ENCODE measurements at places on chromosomes 2 and 18.

- no peak for DNase-seq
Observed at GRCh38 chr2:11996618-11997017, 250.2 kb downstream of the LPIN1 start.

GRCh38 chr2:137379186-137379585 is 585.1 kb upstream of the HNMT start:
- DNase-seq, result no peak

DNA sequence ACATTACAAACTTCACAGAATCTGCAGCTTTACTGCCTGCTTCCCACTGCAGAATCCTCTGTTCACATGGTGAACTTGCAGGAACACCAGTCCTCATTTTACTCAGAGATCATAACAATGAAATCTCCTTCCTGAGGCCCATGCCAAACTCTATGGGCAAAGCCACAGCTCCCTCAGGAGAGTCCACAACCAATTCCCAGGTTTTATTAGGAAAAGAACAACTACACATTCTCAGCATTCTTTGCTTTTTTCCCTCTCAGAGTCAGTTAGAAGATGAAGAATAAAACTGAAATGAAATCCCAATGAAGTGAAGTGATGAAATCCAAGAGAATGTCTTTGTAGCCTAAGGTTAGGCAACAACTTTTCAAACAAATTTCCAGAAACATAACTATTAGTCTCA is 233.7 kb downstream of the DSEL start:
- DNase-seq, result no peak

DNA sequence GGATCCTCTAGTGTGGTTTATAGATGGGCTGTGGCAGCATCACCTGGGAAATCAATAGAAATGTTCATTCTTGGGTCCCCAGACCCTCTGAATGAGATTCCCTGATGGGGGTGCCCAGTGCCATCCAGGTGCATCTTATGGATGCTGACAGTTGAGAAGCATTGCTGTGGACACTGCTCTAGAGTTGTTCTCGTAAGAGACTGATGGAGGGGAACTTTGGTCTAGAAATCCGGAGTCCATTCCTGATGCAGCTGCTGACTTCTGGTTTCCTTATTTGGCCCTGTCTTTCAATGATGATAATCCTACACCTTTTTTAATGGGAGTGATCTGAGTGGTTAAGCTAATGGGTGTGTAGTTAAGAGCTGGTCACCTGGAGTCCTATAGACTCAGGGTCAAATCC is 28.3 kb upstream of the E2F6 start:
- no peak for DNase-seq

DNA sequence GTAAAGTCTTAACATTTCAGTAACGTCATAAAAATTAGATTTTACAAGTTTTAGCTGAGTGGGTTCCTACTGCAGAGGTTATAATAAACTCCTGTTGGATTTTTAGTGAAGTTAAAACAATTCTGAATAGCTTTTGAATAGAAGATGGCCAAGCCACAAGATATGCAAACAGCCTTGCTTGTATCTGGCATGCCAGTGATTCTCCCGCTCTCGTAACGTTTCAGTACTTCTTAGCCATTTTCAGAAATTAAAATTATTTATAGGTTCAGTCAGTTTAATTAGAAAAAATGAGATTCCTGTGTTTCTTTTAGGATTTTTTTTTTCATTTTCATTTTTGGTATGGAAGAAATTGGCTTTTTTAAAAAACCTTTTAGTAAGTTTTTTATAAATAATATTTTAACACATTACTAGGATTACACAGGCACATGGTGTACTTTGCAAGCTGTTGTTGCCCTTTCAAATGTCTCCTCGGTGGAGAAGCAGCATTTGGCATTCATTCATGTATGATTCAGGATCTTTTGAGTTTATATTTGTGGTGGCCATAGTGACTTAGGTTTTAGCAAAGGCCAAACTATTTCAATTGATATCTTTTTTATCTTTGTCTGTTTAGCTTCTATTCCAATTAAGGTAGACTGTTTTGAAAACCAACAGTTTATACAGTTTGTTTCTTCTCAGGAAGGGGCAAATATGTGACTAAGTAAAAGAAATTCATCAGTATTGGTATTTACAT is 30.6 kb upstream of the RND3 start:
- DNase-seq, result no peak

DNA sequence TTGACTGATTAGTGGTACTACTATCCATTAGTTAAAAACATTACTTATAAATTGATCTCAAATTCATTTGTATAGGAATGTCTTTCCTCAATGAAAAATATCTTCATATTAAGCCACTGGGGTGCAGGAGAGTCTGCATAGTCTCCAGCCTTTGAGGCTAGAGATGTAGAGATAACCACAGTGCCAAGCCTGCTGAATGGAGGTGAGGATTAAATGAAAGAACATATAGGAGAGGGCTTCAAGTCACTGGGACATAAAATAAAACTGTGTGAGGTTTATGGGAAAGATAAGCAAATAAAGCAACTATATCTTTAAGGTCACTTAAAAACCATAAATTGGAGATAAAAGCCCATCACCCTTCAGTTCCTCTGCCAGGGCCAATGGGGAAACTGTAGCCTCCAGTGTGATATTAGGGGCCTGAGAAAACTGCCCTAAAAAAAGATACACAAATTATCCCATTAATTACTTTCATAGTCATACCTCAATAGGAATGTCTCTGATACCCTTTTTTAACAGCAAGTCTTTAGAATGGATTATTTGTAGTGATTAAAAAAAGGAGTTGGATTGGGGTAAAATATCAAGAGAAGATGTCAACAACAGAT is 27.6 kb downstream of the GALNT3 start:
- DNase-seq, result no peak

DNA sequence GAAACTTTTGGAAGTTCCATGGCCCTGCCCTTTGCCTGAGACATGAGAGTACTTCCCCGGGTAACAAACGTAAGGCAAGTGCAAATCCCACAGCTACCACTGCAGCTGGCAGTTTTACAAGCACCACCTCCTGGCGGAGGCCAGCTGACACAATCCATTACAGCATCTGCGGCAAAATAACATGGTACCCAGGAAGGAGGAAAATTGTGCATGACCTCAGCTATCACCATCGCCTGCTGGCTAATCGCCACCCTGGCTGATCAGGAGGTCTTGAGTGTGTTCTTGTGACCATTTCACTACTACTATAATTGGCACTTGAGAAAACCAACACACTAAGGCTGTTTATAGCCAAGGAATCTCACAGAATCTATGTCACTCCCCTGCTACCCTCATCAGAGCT is 71.7 kb upstream of the SERPINE2 start:
- DNase-seq, result no peak

DNA sequence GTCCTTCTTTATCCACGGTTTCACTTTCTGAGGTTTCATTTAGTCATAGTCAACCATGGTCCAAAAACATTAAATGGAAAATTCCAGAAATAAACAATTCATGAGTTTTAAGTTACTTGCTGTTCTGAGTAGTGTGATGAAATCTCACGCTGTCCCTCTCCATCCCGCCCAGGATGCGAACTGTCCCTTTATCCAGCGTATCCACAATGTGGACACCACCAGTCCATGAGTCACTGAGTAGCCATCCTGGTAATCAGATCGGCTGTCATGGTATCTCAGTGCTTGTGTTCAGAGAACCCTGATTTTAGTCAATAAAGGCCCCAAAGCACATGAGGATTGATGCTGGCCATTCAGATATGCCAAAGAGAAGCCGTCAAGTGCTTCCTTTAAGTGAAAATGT is 3.7 kb downstream of the SP140L start:
- no peak for DNase-seq

DNA sequence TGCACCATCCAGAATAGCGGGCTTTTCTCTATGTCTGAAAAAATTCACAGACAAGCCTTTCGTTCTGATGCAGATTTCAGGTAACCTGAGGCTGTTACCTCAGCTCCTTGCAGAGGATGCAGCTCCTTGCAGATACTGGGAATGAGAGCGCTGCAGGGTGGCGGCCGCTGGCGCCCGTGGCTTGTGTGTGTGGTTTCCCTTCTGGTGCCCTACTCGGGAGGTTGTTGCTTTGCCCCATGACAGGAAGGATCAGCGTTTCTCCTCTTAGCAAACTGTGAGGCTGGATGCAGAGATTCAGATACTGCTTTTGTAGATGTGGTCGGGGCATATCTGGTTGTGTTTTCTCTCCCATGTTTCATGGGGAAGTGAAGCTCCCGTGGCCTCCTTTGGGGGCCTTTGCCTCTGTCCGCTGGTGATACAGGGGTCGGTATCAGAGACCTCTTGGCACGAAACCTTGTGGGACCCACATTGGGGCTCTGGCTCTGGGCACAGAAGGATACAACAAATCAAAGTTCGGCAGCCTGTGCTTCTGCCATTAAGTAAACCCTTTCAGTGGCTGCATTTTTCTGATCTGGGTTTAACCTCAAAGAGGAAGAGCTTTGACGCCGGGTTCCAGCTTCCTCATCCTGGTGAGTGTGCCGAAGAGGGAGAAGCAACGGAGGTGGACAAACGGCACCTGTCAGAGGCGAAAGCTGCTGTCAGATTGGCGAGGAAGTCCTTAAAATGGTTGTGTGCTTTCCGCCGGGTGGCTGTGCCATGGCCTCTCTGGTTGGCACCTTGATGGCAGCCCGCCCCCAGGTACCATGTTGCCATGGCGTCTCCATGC is 127.8 kb downstream of the MBP start:
- DNase-seq, result no peak

DNA sequence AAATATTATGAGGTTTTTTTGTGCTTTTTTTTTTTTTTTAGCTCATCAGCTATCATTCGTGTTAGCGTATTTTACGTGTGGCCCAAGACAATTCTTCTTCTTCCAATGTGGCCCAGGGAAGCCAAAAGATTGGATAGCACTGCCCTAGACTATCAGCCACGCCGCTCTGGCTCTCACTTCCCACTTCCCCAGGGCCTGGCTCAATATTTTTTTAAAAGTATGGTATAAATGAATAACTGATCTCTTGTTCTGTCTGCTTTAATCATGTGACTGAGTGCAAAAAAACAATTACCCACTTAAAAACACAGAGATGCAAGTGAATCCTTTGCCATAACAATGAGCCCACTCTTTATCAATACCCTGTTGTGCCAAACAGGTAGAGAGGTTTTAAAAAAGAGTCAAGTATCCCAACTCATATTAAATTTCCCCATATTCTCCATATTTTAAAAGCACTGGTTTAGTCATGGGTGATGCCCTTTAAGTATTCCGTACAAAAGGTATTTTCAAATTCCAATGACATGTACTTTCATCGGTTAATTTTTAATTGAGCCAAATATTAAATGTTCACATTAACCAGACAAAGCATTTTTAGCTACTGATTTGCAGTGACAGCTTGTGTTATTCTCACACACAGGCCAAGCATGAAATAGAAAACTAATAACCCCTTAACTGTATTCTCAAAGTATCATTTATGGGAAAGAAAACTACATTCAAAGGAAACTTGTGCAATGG is 12.6 kb downstream of the BCL2 start:
- no peak for DNase-seq

DNA sequence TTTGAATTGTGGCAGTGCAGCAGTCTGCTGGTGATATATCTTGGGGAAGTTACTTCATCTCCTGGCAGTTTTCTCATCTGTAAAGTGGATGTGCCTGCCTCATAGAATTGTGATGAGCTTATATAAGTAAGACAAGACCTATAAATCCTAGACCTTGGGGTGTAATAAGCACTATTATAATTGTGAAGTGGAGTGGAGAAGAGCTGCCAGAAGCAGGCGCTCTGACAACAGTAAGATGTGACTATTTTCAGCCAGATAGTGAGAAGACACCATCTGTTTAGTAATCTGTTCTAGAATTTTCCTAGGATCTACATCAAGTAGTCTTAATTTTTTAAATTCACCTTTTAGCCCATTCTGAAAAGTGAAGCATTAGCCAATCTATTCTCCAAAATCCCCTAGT is 85.6 kb upstream of the TSPYL6 start:
- no peak for DNase-seq

GRCh38 chr2:174522553-174522952 is 35.7 kb upstream of the GPR155 start:
- no peak for DNase-seq

GRCh38 chr2:180578441-180578840 is 402.0 kb upstream of the UBE2E3 start:
- DNase-seq, result no peak
